Suppressor macrophage (primary cell): ENCODE measurements at places on chromosomes 7 and 10.

GRCh38 chr7:17660116-17660515, 280.2 kb downstream of the SNX13 start:
- DNase-seq = no peak

DNA sequence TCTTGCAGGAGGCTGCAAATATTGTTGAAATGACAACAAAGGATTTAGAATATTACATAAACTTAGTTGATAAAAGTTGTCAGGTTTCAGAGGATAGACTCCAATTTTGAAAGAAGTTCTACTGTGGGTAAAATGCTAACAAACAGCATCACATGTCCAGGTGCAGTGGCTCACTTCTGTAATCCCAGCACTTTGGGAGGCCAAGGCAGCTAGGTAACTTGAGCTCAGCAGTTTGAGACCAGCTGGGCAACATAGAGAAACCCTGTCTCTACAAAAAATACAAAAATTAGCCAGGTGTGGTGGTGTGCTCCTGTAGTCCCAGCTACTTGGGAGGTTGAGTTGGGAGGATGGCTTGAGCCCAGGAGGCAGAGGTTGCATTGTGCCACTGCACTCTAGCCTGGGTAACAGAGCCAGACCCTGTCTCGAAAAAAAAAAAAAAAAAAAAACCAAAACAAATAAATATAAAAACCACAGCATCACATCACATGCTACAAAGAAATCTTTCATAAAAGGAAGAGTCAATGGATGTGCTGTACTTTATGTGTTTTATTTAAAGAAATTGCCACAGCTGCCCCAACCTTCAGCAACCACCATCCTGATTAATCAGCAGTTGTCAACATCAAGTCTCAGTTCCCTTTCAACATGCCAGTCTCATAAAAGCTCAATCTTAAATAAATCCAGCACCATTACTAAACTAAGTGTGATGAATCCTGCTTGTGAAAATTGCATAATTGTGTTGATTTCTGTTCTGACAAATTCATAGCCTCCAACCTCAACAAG, 83.2 kb upstream of the MBL2 start:
- DNase-seq = no peak

GRCh38 chr7:8871716-8872115, 438.3 kb downstream of the NXPH1 start:
- DNase-seq = no peak

GRCh38 chr10:124865676-124866075, 64.1 kb downstream of the ABRAXAS2 start:
- no peak for DNase-seq

DNA sequence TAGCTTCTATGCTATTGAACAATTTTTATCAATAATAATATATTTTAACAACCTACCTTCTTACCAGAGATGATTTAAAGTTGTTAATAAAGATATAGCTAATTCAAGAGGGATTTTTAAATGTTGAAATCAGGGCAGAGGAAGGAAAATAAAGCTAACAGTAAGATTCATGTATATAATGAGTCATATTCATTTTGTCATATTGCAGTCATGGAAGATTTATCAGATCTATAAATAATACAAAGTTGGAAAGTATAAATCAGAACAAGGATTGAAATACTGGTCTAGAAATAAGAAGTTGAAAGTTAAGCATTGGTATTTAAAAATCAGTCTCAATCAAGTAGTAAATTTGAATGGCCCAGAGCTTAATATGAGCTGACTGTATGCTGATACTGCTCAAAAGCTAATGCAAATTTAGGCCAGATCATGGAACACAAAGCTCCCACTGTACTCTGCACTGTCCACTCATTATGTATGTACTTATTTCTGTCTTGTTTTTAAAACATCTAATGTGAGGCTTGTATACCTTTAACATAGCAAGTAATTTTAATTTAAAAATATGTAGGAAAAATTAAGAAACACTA, 196.9 kb downstream of the ZEB1 start:
- DNase-seq = no peak

DNA sequence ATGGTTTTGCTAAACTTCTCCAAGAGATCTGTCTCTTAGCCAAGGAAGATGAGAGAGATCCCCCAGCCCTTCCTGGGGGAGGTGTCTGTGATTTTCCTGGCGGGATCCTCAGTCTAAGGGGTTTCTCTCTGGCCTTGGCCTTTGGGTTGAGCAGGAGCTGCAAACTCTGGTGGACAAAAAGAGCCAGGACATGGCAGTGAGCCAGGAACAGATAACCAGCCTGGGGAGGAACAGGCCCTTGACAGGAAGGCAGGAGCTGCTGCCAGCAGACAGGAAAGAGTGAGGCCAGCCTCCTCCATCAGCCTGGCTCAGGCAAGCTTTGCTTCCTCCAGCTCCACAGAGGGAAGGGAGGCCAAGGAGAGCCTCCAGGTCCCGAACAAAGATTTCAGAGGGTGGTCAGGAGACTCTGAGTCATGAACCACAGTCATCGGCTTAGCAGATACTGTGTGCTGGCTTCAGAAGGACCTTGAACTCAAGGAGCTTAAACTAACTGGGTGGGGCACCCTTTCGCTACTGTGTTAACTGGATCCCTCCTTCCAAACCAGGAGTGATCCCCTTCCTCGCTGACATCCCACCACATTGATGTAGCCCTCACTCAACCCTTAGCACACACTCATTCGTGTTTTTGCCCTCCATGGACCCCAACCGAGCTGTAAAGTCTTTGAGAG, 34.7 kb downstream of the DDIT4 start:
- peak; percentile 91 for DNase-seq

DNA sequence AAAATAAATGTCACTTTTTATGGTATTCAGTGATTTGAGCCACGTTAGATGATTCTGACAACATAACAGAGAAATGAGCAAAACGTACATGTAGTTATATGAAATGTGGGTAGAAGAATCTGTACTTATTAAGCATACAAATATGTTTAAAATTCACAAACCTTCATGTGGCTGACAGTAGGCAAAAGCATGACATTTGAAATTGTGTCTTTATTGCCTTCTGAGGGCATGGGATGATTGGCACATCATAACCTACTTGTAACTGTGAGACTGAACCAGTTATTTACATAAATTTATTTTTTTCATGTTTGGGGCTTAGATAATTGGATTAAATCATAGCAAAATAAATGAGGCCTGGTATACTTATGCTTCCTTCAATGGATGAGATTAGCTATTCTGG, 202.2 kb downstream of the DNAJB9 start:
- no peak for DNase-seq

GRCh38 chr7:2932402-2933251, 88.5 kb upstream of the GNA12 start:
- no peak for DNase-seq

- peak; percentile 92 for DNase-seq
These were observed 116.9 kb downstream of the EVX1 start for GRCh38 chr7:27359181-27360125.

- no peak for DNase-seq
These were observed 87.6 kb downstream of the HTR7 start for GRCh38 chr10:90769946-90770841.

DNA sequence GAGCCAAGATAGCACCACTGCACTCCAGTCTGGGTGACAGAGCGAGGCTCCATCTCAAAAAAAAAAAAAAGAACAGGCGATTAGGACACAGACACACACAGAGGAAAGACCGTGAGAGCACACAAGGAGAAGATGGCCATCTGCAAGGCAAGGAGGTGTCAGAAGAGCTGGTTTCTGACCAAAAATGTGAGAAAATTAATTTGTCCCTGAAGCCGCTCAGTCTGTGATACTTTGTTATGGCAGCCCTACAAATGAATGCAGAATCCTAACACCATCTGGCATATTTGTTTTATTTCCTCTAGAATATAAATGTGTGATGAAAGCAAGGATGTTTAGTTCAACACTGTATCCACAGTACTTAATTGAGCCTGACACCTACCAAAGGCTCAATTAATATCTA, 69.7 kb downstream of the ZFAND4 start:
- no peak for DNase-seq

DNA sequence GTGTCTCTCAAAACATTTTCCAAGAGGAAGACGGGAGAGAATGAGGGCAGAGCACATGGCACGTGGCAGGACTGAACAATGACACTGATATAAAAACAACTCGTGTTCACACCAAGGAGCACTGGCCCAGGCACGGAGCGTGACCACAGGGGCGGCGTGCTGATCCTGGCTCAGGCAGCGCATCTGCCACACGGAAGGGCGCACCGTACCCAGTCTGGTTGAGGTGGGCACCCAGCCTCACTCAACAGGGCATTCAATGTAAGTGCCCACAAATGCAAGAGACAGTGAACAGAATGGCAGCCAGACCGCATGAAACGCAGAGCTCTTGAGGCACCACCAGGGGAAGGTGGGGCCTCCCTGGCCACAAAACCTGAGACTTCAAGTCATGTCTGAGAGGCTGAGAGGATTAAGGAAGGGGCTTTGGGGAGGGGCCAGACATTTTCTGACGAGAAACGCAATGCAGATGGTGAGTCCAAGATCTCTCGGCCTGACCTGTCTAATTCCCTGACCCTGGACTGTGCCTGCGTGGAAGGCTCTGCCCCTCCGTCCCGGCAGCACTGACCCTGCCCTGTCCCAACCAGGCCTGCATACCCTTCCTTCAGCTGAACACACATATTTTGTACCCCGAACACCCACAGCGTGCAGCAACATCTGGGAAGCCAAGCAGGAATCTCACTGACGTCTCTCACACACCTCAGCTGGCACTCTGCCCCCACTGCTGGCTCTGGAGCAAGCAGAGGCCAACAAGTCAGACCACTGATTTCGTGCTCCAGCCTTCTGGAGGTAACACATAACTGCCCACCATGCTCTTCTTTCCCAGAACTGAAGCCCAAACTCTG, 35.5 kb downstream of the VOPP1 start:
- no peak for DNase-seq
